NCI-H460 (cell line): ENCODE measurements at places on chromosomes 7 and 10.

GRCh38 chr10:16440396-16441133 is 3.8 kb downstream of the PTER start:
- DNase-seq, result no peak

DNA sequence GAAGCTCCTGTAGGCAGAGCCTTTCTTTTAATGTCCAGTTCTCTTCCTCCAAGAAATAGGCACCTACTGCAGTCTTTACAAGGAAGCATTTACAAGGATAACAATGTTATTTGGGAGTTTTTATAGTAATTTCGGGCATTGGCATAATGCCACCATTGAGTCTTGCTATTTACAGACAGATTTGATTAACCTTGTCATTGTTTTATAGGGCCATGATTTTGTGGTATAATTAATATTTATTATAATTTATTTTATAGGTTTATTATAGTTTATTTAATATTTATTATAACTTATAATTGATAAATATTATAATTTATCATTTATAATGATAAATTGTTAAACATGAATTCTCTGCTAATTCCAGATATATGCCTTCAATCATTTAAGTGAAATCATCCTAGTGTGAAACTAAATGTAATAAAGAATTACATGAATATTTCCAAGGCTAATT is 573 bp upstream of the POT1 start:
- no peak for DNase-seq

DNA sequence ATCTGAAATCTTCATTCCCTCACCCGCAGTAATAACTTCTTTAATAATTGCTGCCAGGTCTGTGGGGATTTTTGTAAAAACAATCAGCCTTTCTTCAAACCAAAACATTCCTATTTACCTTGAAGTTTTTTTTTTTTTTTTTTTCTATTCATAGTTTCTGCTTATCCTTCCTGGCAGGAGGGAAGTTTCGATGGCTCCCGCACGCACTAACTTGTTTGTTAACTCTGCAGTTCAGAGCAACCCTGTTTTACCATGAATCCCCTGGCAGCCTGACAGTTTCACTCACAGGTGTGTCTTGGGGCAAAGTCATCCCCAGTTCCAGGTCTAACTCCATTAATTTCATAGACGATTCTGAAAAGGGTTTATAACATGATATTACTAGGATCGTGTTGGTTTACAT is 149.3 kb downstream of the KLF6 start:
- no peak for DNase-seq

DNA sequence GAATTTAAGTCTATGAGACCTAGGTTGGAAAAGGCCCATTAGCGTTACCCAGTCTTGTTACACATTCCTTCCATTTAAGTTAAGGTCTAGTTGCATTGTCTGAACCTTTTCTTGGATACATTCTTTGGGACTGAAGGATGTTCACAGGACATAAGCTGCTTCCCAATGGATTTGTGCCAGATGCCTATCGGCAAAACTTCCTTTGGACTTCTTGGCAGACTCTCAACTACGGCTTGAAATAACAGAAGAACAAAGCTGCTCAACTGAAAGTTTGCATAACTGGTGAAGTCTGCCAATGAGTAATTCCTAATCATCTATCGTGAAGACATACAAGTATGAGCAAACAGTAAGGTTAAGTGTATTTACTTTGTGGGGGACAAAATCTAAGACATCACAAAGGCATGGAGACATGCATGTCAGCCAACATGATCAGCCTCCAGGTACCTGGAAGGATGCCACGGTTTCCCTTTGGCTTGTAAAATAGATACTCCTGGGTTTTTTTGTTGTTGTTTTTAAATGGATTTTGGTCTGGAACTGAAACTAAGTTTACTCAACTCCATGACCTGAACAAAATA is 35.4 kb downstream of the MALSU1 start:
- DNase-seq, result peak; percentile 84

DNA sequence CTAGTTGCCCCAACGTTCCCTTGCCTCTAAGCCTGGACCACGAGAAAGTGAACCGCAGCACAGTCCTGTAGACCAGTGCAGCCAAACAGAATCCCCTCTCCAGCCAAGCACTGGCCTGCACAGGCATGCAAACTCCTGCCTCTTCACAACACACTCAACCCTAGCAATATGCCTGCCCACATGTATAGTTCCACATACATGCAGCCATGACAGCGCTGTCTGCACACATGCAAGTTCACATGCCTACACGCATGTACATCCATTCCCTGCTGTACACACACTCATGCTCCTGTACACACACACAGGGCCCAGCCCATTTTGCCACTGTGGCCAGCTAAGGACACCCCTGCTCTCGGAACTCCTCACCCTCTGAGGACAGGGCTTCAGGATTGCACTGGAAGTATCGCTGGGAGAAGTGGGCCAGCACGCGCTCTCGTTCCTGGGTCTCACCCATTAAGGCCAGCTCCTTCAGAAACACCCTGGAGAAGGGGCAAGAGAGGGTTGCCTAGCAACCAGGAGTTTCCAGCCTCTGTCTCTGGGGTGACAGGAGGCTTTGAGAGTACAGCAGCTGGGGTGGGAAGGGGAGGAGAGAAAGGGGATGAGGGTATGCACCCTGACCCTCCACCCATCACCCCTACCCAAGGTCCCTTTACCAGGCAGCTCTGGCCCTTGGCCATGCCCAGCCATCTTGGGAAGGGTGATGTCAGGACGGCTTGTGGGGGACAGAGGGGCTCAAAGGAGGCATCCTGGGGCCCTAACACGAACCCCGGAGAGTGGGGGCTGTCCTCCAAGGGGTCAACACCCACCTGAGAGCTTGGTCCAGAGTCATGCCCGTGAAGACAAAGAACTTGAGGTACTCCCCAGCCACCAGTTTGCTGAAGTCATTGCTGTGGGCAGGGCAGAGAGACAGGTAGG is 7.0 kb downstream of the PSD start:
- no peak for DNase-seq

DNA sequence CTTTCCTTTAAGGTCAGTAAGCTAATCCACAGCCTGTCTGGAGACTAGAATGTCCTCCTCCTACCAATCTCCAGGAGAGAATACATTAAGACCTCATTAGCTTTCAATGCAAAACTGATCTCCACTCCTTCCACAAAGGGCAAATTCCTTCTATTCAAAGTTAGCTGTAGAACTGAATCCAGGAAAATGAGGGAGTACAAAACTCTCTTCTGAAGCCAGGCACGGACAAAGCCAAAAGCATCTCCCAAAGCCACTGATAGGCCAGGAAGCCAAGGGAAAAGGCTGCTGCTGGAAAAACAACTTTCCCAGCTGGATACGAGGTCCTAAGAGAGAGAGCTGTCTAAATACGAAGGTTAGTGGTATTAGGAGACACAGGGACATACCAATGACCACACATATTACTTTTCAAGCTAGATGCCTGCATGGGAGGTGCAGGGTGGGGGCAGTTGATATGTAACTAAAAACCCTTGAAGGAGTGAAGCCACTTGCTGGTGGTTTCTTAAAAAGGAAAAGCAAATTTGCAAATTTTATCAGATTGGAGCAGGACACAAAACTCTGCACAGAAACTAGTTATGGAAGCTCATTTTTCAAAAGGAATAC is 43.6 kb downstream of the MKX start:
- DNase-seq, result no peak
